ENCODE measurements at places on chromosomes 5 and 9.

DNA sequence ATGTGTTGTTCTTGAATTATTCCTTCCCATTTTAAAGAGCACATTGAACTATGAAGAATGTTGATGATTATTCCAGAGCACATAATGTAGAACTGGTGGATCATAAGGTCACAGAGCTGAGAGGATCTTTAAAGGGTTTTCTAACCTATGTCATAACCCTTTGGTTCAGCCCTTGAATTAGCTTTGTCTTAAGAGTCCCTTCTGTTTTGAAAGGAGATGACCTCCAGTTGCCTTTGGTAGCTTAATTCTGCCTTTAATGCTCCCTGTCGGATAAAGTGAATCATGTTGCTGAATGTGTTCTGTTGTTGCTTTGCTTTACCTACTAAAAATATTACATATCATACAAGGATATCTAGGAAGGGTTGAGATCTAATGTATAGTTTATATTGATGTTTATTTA lies 99.1 kb upstream of the PRRC1 start:
- no peak for DNase-seq

DNA sequence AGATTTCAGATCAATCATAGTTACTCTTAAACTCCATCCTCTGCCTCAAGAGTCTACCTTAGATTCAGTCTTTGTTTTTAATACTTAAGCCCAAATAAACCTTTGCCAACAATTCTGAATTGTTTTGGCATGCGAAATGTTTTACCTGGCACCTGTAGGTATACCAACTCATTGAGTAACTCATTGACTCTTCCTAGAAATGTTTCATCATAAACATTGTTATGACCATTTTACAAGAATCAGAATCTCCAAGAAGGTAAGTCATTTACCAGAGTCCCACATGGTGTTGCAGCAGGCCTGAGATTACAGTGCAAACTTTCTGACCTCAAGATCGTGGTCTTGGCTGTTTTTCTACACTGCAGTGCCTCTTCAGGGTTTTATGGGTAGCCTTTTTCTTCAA lies 750.4 kb downstream of the BRINP1 start:
- DNase-seq = no peak

DNA sequence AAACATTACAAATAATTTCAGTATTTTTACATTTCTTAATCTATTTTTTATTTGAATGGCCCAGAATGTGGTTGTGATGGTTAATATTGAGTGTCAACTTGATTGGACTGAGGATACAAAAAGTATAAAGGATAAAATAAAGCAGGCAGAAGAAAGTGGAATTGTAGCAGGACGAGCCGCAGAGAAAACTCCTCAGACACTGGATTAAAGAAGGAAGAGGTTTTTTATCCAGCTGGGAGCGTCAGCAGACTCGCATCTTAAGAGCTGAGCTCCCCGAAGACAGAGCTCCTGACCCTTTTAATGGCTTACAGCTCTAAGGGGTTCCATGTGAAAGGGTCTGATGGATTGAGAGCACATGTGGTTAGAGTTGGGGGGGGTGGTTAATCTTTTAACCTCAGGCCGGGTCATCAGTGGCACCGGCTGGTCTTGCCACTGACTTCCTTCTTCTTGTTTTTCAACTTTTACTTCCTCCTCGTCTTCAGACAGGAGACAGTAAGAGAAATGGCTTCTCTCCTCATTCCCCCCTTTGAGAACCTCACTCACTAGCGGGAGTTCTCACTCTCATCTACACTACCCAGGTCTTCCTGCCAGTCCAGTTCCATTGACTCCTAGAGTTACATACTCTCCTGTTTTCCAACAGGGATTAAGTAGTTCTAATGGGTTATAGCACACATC lies 80.0 kb downstream of the TMEM161B start:
- DNase-seq = no peak

GRCh38 chr9:31034311-31034710 lies 1350.1 kb upstream of the ACO1 start:
- no peak for DNase-seq

- DNase-seq = no peak
Observed at GRCh38 chr5:76333571-76333970, 69.5 kb upstream of the IQGAP2 start.

DNA sequence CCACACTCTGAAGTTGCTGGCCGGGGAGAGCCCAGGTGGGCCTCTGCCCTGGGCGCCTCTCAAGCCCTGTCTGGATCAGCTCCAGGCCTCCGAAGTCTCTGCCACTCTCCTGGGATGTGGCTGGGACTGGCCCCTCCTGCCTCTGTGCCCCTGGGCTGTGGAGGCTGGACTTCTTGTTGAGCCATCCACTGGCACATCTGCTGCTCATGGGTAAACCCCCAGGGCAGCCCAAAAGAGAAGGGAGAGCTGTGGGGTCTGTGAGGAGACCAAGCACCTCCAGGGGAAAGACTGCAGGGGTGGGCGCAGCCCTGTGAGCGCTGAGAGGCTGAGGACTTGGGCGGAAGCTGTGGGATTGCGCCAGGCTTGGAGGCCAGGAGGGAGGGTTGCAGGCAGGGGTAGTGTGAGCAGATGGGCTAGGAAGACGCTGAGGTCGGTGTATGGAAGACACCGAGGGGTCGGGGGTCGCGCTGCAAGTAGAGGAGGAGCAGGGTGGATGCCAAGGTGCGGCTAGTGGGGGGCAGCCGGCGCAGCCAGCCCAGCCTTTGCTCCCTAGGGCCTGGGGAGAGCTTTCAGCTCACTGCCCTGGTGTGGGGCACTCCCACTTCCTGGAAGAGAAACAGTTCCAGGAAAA lies 118.1 kb downstream of the WNK2 start:
- DNase-seq = no peak

Measured in activated CD4-positive, alpha-beta memory T cell treated with anti-CD3 and anti-CD28 coated beads, Interleukin-2, amount 10 ng/mL, durations not matched to agents 7 days and 5 days (primary cell).